ENCODE measurements at places on chromosomes 16 and 17.

DNA sequence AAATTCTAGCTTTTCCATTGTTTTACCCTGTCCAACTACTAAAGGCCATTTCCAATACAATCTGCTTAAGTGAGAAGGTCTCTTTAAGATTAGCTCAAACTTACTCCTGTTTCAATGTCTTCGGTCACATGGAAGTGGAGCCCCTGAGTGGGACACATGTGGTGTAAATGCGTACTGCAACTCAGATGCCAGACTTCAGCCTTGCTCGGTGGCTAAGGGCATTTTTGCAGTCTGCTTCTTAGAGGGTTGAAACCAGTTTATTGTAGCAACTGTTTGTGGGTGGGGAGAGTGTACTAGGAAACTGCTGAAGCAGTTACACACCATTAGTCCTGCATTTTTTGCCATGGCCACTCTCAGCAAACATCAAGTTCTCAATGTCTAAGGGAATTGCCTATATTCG lies 140.6 kb downstream of the PARN start:
- DNase-seq: no peak

- DNase-seq: no peak
Observed at GRCh38 chr16:20260215-20261009, 66.9 kb downstream of the GP2 start.

DNA sequence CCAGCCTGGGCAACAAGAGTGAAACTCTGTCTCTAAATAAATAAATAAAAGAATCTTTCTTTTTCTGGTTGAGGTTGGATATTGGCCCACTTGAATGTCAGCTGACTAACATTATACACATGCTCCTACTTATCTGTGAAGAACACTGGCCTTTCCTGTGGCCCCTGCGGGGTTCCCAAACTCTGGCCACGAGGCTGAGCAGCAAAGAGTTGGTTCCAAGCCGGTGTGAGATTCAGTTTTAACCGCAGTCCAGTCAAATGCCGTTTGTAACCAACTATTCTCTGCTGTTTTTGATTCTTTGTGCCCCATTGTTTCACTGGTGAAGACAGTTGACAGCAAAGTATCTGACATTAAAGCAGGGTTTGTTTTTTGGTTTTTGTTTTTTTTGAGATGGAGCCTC lies 11.2 kb downstream of the ETV4 start:
- DNase-seq: no peak

GRCh38 chr16:24332582-24333090 lies 76.5 kb downstream of the CACNG3 start:
- no peak for DNase-seq

GRCh38 chr17:58378733-58379510 lies 26.9 kb upstream of the SUPT4H1 start:
- DNase-seq: no peak

DNA sequence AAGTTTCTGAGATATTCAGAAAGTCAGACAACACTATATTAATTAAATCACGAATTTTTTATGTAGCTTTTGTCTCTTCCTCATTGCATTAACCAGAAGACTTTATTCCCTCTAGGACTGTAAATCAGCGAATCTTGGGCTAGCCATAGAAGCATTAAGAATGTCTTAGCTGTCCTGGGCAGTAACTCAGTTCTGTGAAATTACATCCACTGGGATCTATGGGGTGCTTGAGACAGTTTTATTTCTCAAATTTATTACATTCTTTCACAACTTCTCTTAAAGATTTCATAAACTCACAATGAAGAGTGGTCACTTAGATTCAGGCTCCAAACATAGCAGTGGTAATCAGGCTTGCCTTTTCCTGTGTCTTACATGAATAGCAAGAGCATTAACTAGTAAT lies 1153.4 kb downstream of the CDH8 start:
- no peak for DNase-seq

DNA sequence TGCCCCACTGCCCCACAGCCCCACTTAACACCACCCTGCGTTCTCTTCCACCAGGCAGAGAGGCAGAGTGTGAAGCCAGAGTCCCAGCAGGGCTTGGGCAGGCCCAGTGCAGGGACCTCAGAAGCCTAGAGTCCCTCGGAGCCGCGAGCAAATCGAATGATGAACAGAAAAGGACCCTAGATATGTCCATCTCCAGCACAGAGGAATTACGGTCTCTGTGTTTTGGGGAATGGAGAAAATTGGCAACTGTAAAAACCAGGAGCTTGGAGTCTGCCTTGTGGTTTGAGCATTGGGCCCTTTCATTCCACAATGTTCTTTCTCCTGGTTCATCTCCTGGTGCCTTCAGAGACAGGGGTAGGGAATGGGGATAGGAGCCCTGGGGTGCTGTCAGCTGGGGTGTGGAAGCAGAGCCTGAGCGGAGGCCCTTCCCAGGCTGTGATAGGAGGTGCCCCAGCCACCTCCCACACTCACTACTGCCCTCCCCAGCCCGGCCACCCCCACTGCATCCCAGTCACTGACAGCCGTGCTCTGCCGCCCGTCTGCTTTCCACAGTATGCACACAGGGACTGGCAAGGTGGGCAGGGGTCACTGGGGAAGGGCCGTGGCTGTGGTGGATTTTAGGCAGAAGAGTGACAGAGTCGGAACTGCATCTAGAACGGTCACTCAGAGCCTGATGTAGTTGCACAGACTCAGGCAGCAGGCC lies 26.7 kb downstream of the TBX4 start:
- DNase-seq: no peak

- DNase-seq: no peak
Observed at GRCh38 chr17:35788477-35789368, 6.7 kb downstream of the MMP28 start.

DNA sequence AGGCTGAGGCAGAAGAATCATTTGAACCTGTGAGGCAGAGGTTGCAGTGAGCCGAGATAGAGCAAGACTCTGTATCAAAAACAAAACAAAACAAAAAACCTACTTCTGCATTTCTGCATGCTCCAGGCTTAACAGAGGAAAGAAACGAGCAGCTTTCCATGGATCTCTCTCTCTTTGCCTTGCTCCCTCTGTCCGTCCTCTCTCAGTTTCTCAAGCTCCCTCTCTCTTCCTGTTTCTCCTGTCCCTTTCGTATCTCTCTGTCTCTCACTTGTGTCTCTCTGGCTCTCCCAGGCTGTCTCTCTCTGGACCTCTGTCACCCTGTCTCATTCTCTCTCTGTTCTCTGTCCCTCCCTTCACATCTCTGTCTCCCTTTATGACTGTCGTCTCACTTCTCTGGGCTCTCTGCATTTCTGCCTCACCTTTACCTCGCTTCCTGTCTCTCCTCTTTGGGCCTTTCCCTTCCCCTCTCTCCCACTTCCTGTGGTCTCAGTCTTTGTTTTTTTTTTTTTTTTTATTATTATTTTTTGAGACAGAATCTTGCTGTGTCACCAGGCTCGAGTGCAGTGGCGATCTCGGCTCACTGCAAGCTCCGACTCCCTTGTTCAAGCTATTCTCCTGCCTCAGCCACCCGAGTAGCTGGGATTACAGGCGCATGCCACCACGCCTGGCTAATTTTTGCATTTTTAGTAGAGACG lies 4.1 kb upstream of the PITPNA start:
- DNase-seq: no peak

- DNase-seq: peak; percentile 85
Observed at GRCh38 chr17:31558748-31559583, 167.5 kb downstream of the RAB11FIP4 start.

DNA sequence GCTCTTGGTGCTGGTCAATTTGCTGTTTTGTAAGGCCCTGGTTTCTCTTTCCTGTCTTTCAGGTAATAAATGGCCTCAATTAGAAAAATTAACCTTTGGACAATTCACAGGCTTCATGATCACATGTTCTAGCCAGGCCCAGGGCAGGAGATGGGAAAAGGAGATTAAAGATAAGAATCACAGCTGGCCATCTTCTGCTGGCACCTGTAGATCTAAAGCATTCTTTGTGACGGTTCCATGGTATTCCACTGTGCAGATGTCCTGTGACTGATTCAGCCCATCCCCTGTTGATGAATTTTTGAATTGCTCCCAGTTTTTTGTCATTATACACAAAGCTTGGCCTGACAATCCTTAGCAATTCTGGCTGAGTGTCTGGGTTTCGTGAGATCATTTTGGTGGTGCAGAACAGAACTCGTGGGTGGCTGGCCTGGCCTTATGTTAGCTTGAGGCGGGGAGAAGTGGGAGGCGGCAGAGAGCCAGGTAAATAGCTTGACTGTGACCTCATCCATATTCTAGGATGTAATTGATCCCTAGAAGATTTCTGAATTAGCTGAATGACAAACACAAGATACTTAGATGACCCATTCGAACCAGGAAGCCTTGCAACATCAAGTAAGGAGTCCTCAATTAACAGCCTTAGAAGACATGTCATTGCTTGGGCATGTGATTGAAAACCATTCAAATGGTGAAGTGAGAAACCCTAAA lies 14.1 kb downstream of the TMC5 start:
- no peak for DNase-seq

DNA sequence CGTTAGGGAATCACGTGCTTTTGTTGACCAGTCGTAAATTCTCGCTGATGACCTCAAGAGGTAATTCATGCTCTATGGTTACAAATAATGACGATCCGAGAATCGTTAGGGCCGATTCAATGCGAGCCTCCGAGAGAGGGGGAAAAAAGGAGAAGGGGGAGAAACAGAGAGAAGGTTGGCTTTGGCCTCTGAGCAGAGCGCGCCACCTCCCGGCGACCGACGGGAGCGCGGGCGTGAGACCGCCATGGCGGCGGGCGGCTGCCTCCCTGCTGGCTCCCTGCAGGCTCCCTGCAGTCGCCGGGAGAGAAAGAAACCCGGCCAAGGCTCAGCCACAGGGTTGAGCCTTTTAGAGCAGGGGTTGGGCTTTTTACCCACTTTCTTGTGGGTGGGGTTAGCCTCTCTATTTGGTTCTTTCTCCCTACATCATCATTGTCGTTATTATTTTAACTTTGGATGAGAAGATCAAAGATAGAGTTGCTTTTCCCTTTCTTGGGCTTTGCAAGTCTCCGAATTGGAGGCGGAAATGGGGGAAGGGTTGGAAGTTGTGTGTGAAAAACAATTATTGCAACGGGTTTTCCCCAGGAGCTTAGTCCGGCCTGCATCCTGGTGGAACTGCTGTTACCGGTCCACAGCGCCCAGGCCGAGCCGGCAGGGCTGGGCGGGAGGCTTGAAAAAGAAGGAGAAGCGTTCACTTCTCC lies 410 bp upstream of the HOXB5 start:
- peak; percentile 90 for DNase-seq

- DNase-seq: no peak
Observed at GRCh38 chr16:68227850-68228553, 7.9 kb downstream of the ESRP2 start.

DNA sequence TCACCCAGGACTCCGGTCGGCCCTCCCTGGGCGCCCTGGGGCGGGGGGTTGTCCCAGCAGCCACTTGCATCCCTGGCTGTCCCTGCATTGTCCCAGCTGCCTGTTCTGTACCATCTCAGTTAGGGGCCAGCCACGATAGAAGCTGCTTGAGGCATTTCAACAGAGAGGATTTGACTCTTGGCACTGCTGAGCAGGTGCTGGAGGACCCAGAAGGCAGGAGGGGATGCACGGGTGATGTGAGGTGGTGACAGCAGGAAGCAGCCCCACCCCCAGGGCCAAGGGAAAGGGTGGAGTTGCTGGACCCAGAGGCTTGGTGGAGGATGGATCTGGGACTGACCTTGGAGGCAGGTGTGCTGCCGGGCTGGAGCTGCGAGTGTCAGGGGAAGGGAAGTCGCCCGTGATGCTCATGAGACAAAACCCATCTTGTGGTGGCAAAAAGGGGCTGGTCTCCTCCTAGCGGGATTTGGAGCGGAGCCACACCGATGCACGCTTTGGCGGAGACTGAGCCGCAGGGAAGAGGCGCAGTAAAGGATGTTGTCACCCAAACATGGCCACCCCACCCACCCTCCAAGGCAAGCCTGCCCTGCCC lies 188.0 kb upstream of the GSE1 start:
- no peak for DNase-seq

DNA sequence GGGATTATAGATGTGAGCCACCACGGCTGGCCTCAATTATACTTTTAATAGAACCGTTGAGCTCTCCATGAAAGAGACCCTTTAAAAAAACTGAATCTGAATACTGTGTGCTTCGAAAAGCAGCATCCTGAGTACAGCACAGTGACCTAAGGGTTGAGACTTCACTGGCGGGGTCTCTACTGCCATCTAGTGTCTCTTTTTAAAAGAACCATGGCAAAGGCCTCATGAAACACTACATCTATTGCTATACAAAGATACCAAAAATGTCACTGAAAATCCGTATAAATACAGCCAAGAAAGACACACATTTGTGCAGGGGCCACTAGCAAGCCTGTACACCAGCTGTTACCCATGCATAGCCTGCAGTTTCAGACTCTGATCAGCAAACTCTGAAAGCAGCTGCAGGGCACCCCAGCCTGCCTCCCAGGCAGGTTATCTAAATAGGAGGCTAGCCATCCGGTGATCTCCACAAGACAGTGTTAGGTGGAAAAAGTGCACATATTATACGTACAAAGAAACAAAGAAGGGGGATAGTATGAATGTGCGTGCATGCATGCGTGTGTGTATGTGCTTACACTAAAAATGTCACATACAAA lies 35.3 kb downstream of the NPLOC4 start:
- no peak for DNase-seq

DNA sequence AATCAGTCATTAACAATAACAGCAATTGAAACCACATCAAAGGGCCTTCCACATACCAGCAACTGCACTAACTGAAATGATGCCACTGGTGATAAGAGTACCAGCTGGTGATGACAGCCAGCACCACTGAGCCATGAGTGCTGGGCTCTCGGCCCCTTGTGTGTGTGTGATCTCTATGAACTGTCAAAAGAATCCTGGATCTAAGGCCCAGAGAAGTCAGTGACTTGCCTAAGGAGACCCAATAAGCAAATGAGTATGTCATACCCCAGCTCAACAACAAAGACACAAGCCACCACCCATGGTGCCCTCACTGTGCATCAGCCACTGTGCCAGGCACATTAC lies 220.9 kb downstream of the ZNF423 start:
- peak; percentile 10 for DNase-seq

- DNase-seq: peak; percentile 10
Observed at GRCh38 chr17:40478486-40478885, 22.9 kb downstream of the TNS4 start.

DNA sequence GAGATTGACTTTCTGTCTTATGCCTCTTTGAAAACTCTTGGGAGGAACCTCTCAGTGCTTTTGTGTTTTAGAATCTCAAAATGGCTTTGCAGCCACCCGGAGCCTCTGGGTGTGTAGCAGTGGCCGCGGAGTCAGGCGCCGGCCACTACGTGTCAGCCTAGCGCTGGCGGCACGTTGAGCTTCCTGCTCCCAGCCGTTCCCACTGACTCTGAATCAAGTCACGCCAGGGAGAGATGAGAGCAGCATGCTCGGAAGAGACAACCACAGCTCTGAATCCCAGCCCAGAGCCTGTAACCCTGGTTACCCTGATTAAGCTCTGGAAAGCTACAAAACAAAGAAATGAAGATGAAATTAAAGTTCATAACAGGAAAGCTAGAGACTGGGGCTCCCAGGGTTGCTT lies 97.4 kb upstream of the CACNG5 start:
- peak; percentile 69 for DNase-seq

- peak; percentile 94 for DNase-seq
Observed at GRCh38 chr17:9239793-9240658, 218.7 kb downstream of the NTN1 start.

DNA sequence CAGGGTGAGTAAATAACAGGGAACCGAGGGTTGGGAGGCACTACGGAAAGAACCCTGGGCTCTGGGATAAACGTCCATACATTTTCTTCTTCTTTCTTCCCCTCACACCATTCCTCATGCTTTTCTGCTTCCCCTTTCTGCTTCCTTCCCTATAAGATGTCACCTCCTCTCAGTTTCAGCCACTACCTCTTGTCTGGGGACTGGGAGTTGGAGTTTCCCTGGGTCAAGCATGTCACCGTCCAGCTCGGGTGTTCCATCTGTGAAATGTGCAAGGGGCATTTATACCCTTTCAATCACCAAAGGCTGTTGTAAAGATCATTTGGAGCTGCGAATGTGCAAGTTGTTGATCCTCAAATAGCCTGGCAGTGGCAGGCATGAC lies 17.5 kb upstream of the CCL22 start:
- no peak for DNase-seq

Data from right cardiac atrium (tissue), 5 donors.